ENCODE measurements at places on chromosomes 3 and 15. TPM values are rescaled to one million over a fixed set of nuclear protein-coding genes. Genes with fewer than 3 reads are reported as not detected.

GRCh38 chr3:25335356-25335755 is 92.7 kb upstream of the RARB start:
- no peaks in the 10 kb centered on the region for H3K36me3 ChIP-seq
- no peaks in the 10 kb centered on the region for H3K4me1 ChIP-seq
- no peaks in the 10 kb centered on the region for H3K27me3 ChIP-seq
- H3K4me3 ChIP-seq, result no peak overlapping the region
- H3K27ac ChIP-seq, result no peak overlapping the region
- DNase-seq, result no peak

- H3K4me1 ChIP-seq, result no peaks in the 10 kb centered on the region
- no peak overlapping the region for H3K4me3 ChIP-seq
- no peak for DNase-seq
These were observed 19.1 kb upstream of the P2RY14 start for GRCh38 chr3:151297429-151297828.

DNA sequence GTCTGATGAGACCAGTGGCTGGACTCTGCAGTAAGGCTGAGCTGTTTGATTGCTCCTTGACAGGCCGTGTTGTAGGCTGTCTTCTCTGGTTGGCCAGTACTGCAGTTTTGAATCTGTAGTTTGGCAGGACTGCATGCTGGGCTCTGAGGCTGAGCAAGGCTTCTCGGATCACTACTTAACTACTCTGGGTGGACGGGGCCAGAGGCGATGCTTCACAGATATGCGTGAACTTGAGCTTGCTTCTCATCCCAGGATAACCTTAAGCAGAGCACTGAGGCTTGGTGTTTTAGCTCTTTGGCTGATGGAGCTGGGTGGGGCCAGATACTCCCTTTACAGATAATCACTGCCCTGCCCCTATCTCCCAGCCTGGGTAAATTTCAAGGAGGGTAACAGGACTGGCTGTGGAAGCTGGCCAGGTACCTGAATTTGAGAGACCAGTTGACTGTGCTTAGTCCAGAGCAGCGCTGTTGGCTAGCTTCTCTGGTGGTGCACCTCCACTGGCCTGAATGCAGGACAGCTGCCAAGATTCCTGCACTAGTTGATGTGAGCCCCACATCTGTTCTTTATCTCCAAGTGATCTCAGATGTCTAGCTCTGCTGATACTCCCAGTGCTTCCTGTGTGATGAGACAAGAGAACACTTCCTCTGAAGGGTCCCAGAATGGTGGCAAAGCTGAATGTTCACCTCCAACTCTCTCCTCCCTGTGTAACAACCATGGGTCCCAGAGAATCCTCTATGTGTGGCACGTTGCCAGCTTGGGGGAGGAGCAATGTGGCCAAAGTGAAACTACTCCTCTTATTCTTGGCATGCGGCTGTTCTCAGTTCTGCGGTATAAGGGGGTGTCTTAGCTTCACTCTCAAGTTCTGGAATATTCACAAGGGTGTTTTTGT is 37.9 kb downstream of the RPL39L start:
- H3K27ac ChIP-seq, result peak overlapping the region; percentile 69
- peak; percentile 57 for DNase-seq
- H3K4me3 ChIP-seq, result no peak overlapping the region
- no peaks in the 10 kb centered on the region for H3K4me1 ChIP-seq
- H3K36me3 ChIP-seq, result no peaks in the 10 kb centered on the region
- H3K27me3 ChIP-seq, result no peaks in the 10 kb centered on the region

DNA sequence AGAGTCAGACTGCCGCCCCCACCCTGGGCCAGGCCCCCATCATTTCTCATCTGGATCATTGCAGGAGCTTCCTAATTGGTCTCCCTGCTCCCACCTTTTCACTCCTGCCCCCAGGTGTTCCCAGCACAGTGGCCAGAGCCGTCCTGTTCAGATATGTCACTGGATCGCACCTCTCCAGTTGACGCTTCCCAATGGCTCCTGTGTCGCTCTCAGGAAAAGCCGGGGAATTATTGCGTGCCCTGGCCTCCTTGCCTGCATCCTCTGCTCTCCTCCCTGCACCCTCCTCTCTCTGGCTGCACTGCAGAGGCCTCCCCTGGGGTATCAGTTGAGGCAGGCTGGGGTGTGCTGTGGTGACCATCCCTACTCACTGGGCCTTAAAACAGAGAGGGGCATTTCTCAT is 25.5 kb upstream of the CYP11A1 start:
- no peak overlapping the region for H3K27ac ChIP-seq
- no peaks in the 10 kb centered on the region for H3K27me3 ChIP-seq
- no peaks in the 10 kb centered on the region for H3K36me3 ChIP-seq
- DNase-seq, result no peak
- H3K4me1 ChIP-seq, result peaks cover 50% of the 10 kb centered on the region
- H3K4me3 ChIP-seq, result no peak overlapping the region

DNA sequence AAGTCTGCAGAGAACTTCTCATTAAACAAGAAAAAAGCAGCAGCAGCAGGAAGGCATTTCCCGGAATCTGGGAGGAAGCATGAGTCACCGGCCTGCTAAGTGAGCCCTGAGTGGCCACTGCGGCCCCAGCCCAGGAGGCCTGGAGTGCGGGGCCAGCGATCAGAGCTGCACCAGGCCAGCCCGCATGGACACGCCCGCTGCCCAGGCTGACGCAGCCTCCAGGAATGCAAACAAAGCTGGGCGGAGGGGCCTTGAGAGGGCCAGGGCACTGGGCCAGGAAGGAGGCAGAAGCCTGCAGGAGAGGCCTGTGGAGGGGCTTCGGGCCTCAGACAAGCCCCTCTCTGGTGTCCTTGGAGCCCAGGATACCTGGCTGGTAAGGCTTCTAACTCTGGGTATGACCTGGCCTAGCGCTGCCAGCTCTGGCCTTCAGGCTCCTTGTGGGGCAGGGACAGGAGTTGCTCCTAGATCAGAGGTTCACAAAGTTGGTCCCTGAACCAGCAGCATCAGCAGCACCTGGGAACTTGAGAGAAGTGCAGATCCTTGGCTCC is 101.2 kb downstream of the SMAD6 start:
- no peak overlapping the region for H3K4me3 ChIP-seq
- H3K4me1 ChIP-seq, result peaks cover 32% of the 10 kb centered on the region
- H3K27ac ChIP-seq, result peak overlapping the region; percentile 99
- H3K36me3 ChIP-seq, result no peaks in the 10 kb centered on the region

- H3K27ac ChIP-seq, result no peak overlapping the region
- no peaks in the 10 kb centered on the region for H3K27me3 ChIP-seq
- H3K4me1 ChIP-seq, result no peaks in the 10 kb centered on the region
- H3K36me3 ChIP-seq, result no peaks in the 10 kb centered on the region
These were observed 27.2 kb upstream of the TMEM158 start for GRCh38 chr3:45253316-45253715.

The GOLGA8S gene
- polyA plus RNA-seq, result 0.05 TPM
